ENCODE measurements at places on chromosomes 4 and X. TPM values are rescaled to one million over a fixed set of nuclear protein-coding genes. Genes with fewer than 3 reads are reported as not detected.

DNA sequence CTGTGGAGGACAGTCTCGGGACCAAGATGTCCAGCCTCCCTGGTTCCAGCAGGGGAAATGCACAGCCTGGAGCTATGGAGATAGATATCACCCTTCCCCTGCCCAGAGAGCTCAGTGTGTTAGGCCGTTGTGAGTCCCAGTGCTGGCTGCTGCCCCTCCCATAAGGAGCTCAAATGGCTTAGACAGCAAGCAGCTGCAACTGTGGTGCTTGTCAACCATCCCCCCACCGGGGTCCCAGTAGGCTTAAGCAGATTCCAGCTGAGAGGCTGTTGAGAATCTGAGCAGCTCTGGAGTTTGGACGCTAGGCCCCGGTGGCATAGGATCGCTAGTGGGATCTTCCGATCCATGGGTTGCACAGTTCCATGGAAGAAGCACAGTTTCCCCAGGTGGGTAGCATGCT lies 181.8 kb upstream of the POF1B start:
- no peak for DNase-seq

- no peak for DNase-seq
Measured at GRCh38 chrX:6041630-6042029, 187.0 kb downstream of the NLGN4X start.

HTR2C gene
- not detected for polyA plus RNA-seq

GRCh38 chrX:81238166-81238565 lies 36.3 kb downstream of the SH3BGRL start:
- no peak for DNase-seq

DNA sequence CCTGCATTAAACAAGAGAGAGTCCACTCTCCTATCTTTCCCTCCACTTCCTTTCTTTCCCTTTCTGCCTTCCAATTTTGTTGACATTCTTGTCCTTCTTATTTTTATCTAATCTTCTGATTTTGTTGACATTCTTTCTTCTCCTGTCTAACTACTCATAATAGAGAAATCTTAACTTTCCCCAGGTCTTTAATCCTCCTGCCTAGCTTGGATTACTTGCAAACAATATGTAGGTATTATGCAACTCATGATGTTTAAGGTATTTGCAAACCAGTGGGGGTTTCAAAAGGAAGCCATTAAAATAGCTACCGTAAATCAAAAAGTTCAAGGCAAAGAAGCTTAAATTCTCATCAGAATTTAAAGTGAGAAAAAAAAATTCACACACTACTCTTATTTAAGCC lies 53.9 kb downstream of the PROM1 start:
- DNase-seq = no peak
